ENCODE measurements at places on chromosomes 7 and 10. TPM values are rescaled to one million over a fixed set of nuclear protein-coding genes. Genes with fewer than 3 reads are reported as not detected.

Gene GNGT1
- total RNA-seq = not detected

Gene FGL2
- total RNA-seq = not detected

Gene FKBP9
- total RNA-seq = 183 TPM

Gene PLCE1
- 39.7 TPM for total RNA-seq

Gene MMP21
- total RNA-seq = not detected

Gene TBXAS1
- 4.4 TPM for total RNA-seq

Gene C10orf105
- total RNA-seq = not detected

Gene HOXA13
- total RNA-seq = 1.2 TPM

Gene SAP25
- 3.0 TPM for total RNA-seq

Gene ZEB1
- 31.5 TPM for total RNA-seq

Gene NOM1
- 30.3 TPM for total RNA-seq

Gene SUN3
- total RNA-seq = 0.49 TPM

Gene CYP2E1
- total RNA-seq = 1.1 TPM

Gene TMEM26
- 14.3 TPM for total RNA-seq

Gene RASSF4
- 13.9 TPM for total RNA-seq

Gene CLRN3
- total RNA-seq = not detected

Gene SHH
- 22.9 TPM for total RNA-seq

Gene RASA4B
- 1.2 TPM for total RNA-seq

Gene SMURF1
- total RNA-seq = 47.0 TPM

Gene NPSR1
- total RNA-seq = not detected

Gene LDB3
- 0.15 TPM for total RNA-seq

Gene PTPN20
- total RNA-seq = 9.5 TPM

Gene AZGP1
- 0.49 TPM for total RNA-seq

Gene HOXA3
- total RNA-seq = 30.2 TPM

Gene PTF1A
- total RNA-seq = not detected

Gene FAM171A1
- total RNA-seq = 19.2 TPM

Gene NUPR2
- not detected for total RNA-seq

Gene SPDYE9
- total RNA-seq = not detected

Gene HOXA6
- 3.3 TPM for total RNA-seq

Gene VPS50
- 14.6 TPM for total RNA-seq

Gene TRIM4
- 28.1 TPM for total RNA-seq

Gene WEE2
- total RNA-seq = not detected

Gene BICC1
- total RNA-seq = 0.67 TPM

Gene EBF3
- total RNA-seq = 0.64 TPM

Gene TET1
- 2.3 TPM for total RNA-seq

Gene KIAA1549
- 14.1 TPM for total RNA-seq

Gene PALD1
- 3.0 TPM for total RNA-seq

Gene ANKRD22
- total RNA-seq = 0.15 TPM

Gene CBX3
- total RNA-seq = 308 TPM

Gene NOC3L
- 41.2 TPM for total RNA-seq

Gene VSTM4
- total RNA-seq = 0.13 TPM

Gene MYO3A
- total RNA-seq = not detected

Gene OR13A1
- not detected for total RNA-seq

Gene GPR158
- 0.64 TPM for total RNA-seq
